Stimulated activated CD4-positive, alpha-beta T cell treated with anti-CD3 and anti-CD28 coated beads, Interleukin-4, amount 100 ng/mL, for 24 hours (primary cell): ENCODE measurements at places on chromosomes 1 and 21.
A peak's percentile ranks its signal among the peaks of the same experiment; 100 is the strongest.

- no peak for DNase-seq
Observed at GRCh38 chr1:103616362-103616761, 865 bp upstream of the AMY2A start.

- DNase-seq, result no peak
Observed at GRCh38 chr1:237124856-237125462, 83.0 kb downstream of the RYR2 start.

GRCh38 chr1:116151739-116152576 is 40.8 kb downstream of the MAB21L3 start:
- DNase-seq, result peak; percentile 75

- no peak for DNase-seq
Observed at GRCh38 chr1:214824763-214825162, 221.8 kb downstream of the CENPF start.

GRCh38 chr21:36034211-36034913 is 26.0 kb downstream of the SETD4 start:
- DNase-seq, result no peak

- DNase-seq, result no peak
Observed at GRCh38 chr1:3061981-3062615, 6.9 kb upstream of the PRDM16 start.

DNA sequence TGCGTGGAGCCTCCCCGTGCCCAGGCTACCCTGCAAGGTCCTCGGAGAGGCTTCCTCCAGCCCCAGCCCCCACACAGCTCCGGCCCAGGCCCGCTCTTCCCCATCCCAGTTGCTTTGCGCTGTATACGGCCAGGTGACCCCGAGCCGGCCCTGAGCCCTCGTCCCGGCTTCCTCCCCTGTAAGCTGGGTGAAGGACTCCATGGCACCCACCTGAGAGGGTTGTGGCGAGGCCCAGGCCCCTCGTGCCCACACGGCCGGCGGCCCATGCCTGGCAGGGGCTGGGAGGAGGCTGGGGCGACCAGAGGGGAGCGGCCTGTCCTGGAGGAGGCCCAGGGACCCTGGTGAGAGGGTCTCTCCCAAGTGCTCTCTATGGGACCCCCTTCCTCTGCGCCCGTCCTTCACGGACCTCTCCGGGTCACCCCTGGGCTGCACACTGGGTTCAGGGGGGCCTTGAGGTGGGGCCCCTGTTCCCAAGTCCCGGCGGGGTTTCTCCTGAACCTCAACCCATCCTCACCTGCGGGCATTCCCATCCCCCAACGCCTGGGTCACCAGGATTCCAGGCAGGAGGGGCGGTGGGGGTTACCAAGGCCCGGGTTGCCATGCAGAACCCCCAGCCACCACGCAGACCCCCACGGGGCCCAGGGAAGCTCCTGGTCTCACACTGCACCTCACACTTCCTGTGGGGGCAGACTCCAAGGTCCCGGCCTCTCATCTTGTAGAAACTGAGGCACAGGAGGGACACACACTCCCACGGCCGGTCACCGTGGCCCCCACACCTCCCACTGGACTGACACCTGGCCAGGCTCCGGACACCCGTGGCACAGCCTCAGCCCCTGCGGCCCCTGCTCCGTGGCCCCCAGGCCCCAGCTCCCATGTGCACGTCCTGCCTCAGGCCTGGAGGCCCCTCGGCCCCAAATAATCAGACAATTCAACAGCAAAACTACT is 25.2 kb downstream of the COL6A1 start:
- DNase-seq, result no peak

DNA sequence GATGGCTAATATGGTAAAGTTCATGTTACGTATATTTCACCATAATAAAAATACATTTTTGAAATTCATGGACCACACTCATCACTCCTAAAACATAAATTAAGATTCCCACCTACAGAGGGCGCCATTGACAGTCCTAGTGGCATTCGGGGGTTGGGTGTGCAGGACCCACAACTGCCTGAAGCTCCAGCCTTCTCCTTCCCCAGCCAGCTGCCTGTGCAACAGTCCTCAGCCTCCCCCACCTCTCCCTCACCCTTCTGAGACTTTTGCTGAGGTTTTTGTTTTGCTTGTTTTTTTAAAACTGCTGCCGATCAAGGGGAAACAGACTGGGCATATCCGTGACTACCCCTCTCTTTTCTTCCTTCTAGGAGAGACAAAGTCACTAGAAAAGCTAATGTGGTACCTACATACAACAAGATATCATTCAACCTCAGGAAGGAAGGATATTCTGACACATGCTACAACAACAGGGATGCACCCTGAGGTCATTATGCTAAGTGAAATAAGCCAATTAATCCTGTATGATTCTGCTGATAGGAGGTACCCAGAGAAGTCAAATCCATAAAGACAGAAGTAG is 9.2 kb upstream of the EVA1C start:
- peak; percentile 68 for DNase-seq

DNA sequence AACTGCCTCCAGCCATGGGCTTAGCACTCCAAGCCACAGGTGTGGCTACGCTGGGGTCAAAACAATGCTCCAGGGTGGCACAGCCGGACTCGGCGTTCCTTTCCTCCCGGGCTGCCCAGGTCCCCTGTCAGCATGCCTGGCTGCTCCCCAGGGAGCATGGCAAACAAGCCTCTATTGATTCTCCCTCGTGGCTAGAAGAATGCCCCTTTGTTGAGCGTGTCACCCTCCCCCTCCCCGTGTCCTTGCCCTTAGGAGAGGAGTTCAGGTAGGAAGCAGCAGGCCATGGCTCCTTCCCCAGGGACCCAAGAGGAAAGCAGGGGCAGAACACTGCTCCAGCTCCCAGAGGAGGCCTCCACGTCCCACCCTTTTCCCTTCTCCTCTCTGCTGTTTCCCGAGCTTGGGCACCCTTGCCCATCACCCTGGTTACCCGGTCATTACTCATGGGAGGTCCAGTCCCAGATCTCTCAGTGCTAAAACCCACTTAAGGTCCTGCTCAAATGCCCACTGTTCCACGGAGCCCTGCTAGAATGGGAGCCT is 57.4 kb upstream of the CITED4 start:
- no peak for DNase-seq
